ENCODE measurements at places on chromosomes 7 and 10.

DNA sequence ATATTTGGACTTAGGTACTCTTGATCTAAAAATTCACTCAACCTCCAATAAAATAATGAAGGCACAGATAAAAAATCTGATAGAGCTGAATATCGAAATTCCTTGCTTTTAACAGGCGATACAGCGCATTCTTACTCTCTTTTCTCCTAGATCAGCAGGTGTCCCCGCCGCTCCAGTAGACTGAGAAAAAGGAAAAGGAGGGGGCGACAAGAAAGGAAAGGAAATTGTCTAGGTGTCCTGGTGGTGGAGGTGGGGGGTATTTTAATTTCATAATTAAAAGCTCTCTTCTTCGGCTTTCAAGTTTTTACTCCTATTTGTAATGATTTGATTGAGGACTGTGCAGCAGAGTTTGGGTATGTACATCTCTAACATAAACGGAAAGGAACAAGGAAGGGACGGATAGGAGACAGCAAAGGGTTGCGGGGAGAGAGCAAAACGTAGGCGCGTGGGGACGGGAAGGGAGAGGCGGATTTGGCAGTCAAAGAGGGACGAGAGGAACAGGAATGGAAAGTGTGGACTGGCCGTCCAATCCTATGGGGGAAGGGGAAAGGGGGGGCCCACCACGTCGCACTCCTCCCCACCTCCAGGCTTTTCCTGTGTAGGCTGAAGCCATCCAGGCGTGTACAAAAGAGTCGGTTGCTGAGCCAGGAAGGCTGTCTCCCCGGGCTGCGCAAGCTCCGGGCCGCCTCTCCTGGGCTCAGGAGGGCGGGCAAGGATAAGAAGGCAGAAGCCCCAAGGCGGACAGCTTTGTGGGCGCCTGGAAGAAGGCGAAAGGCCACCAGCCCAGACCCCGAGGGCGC lies 875 bp upstream of the HECTD2 start:
- DNase-seq = peak; percentile 5

- no peak for DNase-seq
Observed at GRCh38 chr10:33323721-33324120, 10.7 kb downstream of the NRP1 start.

- no peak for DNase-seq
Observed at GRCh38 chr7:120337308-120337907, 64.4 kb downstream of the KCND2 start.

- no peak for DNase-seq
Observed at GRCh38 chr10:32901815-32902214, 56.2 kb downstream of the ITGB1 start.

DNA sequence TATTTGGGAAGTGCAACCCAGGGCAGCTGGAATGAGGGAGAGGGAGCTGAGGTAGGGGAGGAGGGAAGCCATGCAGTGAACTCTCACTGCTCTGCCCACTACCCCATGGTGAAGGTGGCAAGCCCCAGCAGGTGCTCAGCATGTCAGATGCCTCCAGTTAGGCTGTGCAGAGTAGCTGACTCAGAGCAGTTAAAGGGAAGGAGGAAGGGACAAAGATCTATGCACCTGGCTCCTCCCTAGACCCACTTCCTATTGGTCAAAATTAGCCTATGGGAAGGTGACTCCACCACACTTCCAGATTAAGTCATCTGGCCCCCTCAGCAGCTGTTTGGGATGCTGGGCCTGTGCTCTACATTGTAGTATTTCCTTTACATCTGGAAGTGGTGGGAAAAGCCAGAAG lies 125.7 kb upstream of the MTPN start:
- DNase-seq = no peak

DNA sequence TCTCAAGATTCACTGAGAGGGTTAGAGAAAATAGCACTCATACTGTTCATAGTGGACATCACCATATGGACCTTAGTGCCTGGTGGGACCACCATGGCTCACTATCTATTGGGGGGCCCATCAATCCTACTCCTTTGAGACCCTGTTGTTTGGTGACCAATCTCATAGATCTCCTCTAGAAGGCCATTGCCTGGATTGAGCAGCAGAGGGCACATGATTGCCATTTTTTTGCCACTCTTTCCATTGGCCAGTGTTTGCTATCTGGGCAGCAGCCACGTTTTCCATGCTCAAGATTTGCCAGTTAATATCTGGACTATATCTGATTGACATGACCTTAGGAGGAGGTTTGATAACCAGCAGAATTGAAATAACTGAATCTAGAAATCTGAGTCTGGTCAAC lies 244.5 kb downstream of the ITGB1 start:
- DNase-seq = no peak

DNA sequence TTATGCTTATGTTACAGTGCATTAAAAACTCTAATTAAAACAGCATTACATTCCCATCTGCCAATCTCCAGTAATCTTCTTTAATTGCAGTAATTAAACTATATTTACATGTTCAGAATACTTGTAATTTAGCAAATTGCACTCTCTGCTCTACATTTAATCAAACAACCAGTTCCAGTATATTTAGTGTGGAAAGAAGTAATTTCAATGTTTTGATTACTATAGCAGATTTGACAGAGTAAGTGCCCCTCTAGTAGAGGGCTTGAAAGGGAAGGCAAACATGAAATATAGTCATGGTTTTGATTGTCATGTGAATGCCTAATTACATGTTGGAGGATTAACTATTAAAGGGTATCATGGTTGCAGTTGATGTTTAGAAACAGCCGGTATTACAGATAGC lies 739.7 kb downstream of the AUTS2 start:
- DNase-seq = no peak

GRCh38 chr10:89219513-89220218 lies 12.5 kb upstream of the CH25H start:
- no peak for DNase-seq

GRCh38 chr10:125231813-125232475 lies 71.6 kb upstream of the CTBP2 start:
- no peak for DNase-seq

DNA sequence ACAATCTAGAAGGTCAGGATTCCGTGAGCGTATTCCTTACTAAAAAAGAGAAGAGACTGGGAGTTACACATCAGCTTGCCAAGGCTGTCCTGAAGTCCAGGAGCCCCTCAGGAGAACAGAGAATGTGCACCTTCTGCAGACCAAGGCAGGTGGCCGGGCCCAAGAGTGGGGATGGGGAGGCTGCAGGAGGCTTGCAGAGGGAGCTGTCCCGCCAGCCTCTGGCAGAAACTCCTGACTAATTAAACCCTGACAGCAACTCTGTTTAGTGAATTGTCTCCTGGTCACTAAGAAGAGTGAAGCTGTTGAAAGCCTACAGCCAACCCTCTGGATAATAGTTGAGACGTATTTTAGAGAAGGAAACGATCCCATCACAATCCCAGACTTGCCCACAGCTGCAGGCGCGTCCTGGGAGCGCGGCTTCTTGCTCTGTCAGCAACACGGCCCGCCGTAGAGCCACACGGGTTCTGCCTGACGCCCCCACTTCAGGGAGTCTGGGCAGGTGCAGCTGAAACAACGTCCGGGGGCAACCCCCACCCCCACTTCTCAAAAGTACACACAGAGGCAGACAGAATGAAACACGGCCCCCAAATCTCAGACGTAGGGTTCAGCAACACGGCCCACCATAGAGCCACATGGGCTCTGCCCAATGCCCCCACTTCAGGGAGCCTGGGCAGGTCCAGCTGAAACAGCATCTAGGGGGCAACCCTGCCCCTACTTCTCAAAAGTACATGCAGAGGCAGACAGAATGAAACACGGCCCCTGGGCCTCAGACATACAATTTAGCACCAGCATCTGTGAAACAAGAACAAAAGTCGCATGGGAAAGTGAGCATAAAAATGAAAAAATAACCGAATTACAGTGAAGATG lies 45.2 kb downstream of the DIP2C start:
- DNase-seq = no peak

DNA sequence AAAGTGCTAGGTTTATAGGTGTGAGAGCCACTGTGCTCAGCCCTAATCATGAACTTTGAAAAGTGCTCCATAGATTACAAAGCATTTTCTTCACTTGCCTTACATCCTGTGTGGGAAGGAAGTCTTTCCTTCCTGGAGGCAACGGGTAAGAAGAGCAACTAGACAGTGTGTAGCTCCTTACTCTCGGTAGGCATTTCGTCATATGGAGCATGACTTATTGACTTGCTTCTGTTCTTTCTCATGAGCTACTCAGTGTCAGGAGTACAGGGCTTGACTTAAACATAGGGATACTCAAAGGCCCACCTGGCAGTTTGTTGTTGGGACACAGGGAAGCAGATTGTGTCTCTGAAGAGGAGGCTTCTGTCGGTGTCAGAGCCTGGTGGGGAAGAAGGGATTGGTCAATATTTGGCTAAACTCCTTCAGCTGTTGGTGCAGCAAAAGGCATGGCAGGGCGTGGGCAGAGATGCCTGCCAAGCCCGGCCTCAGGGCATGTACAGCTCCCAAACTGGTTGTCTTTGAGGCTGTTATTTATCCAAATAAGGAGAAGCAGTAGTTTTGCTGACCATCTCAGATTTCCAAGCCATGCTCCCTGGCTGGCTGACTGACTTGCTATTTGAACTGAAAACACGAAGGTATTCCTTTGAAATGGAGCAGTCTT lies 248.9 kb downstream of the KIAA1217 start:
- no peak for DNase-seq

- DNase-seq = no peak
Observed at GRCh38 chr10:51915031-51915542, 215.7 kb upstream of the CSTF2T start.

DNA sequence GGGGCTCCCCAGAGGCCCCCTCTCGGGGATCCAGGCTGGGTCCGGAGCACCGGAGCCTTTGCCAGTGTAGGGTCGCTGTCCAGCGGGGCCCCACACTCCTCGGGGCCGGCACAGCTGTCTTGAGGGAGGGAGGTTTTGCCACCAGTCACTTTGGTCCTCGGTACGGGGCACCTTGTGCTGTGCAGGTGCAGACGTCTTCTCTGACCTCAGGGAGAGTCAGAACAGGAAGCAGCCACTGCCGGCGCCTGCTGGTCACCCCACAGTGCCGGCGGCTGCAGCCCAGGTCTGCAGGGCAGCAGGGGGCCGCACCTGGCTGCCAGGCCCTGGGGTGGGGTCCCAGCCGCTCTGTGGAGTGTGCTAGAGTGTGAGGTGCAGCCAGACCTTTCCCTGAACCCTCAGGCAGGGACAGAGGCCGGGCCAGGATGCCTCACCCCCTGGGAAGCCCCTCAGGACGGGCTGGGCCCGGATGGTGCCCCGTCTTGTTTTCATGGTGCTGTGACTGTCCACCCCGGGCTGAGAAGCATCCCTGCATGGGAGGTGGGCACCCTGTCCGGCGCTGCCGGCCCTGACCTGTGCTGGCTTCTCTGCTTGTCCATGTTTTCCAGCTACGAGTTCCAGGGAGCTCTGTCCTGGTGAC lies 8.2 kb downstream of the MAFK start:
- DNase-seq = no peak

- no peak for DNase-seq
Observed at GRCh38 chr7:37483627-37484026, 35.0 kb upstream of the ELMO1 start.

DNA sequence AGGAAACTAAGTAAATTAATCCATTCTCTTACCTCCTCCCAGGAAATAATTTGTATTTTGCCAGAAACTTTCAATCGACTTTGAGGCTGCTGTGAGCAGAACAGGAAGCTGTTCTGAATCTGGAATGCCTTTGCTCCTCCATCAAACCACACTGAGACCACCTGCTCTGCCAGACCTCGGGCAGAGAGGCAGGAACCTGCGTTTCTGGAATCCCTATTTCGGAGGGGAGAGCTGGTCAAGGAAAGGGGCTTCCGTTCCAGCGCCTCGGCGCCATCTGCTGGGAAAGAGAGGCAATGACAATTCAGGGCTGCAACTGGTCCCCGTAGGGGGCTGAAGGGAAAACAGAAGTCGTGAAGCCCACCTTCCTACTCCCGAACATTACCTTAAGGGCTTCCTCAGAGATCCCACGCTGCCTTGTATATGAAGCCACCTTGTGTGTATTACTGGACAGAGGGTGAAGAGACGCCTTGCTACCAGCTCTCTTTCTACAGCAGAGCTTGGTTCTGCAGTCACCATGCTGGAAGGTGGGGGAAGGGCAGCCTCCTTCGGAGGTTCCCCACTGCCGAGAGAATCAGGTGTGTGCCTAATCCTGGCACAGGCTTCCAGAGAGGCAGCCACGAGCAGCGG lies 31.2 kb downstream of the ZNF467 start:
- DNase-seq = peak; percentile 49

DNA sequence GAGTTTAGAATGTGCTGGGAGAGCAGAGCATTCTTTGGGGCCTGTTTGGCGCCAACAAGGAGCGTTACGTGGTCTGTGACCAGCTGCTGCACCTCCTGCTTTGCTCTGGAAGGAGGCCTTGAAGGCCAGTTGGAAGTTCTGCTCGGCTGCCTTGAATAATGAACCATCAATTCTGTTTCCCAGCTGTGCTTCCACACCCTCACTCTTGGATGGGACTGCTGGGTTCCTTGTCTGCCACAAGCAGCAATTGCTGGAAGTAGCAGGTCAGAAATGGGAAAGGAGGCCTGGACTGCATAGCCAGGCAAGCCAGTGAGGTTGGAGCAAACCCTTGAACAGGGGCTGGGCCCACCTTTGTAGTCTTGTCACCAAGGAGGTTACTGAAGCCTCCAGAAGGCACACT lies 86.6 kb upstream of the INSYN2A start:
- DNase-seq = no peak

- no peak for DNase-seq
Observed at GRCh38 chr7:79730971-79731370, 277.5 kb upstream of the MAGI2 start.

GRCh38 chr10:85538601-85539000 lies 828.0 kb downstream of the GRID1 start:
- DNase-seq = no peak

- DNase-seq = no peak
Observed at GRCh38 chr7:103914147-103914899, 75.1 kb downstream of the RELN start.

GRCh38 chr10:31709476-31709875 lies 219.2 kb downstream of the ARHGAP12 start:
- DNase-seq = no peak

DNA sequence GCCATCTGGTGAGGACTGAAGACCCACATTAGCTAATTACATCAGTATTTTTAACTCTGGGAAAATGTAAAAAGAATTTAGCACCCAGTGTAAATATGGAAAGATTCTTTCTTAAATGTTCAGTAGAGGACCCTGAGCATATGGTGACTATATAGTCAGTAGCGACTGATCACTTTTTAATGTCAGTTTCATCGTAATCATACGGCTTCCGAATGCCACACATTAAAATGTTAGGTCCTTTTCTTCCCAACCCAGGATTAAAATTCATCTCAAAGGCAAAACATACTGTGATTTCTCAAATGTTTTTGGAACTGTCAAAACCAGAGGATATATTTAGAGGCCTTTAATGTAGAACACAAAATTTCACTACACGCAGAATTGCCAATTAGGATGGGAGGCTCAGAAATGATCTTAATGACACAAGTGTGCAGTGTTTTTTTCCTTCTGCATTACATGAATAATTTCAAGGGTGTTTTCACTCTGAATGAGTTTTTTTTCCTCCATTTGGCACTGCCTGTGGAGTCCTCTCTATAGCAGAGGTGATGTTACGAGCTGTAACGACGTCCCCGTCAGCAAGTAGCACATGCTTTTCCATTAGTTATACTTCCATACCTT lies 382.7 kb downstream of the PAXIP1 start:
- no peak for DNase-seq

All from stimulated activated CD8-positive, alpha-beta memory T cell treated with anti-CD3 and anti-CD28 coated beads, Interleukin-4, amount 100 ng/mL, for 24 hours (primary cell).